EH (cell line): ENCODE measurements at places on chromosomes 7 and 10.
A peak's percentile ranks its signal among the peaks of the same experiment; 100 is the strongest.

- DNase-seq, result no peak
These were observed 27.9 kb downstream of the FAM20C start for GRCh38 chr7:220151-220841.

- DNase-seq, result peak; percentile 62
These were observed 23.1 kb downstream of the TYW1 start for GRCh38 chr7:67019562-67020390.

GRCh38 chr7:53318566-53318965 is 283.1 kb downstream of the POM121L12 start:
- DNase-seq, result no peak

GRCh38 chr7:120185940-120186682 is 86.9 kb upstream of the KCND2 start:
- no peak for DNase-seq
